HepG2 (cell line): ENCODE measurements at places on chromosomes 16 and 17. TPM values are rescaled to one million over a fixed set of nuclear protein-coding genes. Genes with fewer than 3 reads are reported as not detected.

- H3K27me3 ChIP-seq: no peaks in the 10 kb centered on the region
- peaks cover 23% of the 10 kb centered on the region for H3K36me3 ChIP-seq
- DNase-seq: no peak
Measured at GRCh38 chr16:70772493-70772892, 28.5 kb downstream of the VAC14 start.

DNA sequence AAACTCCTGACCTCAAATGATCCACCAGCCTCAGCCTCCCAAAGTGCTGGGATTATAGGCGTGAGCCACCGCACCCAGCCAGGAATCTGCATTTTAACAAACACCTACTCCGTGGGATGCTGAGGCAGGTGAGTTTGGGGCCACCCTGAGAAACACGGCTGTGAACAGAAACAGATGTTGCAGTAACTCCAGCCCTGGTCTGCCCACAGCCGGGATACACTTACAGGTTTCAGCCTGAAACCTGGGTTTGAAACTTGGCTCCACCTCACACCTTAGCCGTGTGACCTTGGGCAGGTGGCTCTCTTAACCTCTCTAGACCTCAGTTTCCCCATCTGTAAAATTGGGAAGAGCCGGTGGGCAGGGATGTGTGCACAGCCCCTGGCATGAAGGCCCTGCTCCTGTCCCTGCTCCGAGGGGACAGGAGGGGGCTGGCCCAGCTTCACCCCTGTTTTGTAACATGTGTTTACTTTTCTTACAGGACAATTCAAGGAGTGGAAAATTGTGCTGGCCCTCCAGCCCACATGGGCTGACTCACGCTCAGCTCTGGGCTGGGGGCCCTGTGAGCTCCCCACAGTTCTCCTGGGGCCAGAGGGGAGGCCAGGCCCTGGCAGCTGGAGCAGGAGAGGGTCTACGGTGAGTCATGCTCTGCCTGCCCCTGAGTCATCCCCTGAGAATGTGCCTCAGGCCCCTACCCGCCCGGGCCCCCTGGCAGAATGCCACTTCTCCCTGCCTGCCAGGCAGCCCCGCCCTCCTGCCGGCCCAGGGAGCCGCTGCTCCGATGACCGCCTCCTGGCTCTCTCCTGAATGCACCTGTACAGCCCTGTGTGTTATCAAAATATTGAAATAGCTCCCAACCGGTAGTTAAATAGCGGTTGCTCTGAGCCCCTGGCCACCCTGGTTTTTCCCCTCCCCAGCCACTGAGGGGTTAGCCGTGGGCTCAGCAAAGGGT, 7.7 kb upstream of the PPL start:
- peaks cover 91% of the 10 kb centered on the region for H3K4me1 ChIP-seq
- H3K36me3 ChIP-seq: no peaks in the 10 kb centered on the region
- H3K4me3 ChIP-seq: peak overlapping the region; percentile 15; the same call in 1 of the 2 replicates
- peak; percentile 98 for DNase-seq
- peak overlapping the region; percentile 62 for H3K27ac ChIP-seq

MYL4 gene
- total RNA-seq: not detected in 2 replicates

DNA sequence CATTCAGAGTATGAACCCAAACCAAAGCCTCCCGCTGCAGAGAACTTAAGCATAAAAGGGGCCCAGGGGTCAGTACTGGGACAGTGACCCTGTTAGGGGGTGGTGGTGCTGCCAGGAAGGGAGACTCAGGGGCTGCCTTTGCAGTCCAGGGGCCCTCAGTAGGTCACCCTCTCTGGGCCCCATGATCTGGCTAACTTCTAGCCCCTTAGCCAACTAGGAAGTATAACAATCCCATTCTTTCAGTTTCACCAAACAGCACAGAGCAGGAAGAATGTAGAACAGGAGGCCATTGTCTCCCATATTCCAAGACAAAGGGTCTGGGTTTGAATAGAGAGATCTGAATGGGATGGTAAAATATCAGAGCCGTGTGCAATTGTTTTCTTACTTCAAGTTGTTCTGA, 378.6 kb upstream of the C16orf82 start:
- H3K4me1 ChIP-seq: no peaks in the 10 kb centered on the region
- no peak overlapping the region for H3K4me3 ChIP-seq
- no peak overlapping the region for H3K27ac ChIP-seq
- H3K27me3 ChIP-seq: 0 out of 3 replicates have a peak, but pooled peaks cover 7% of the 10 kb centered on the region
- DNase-seq: no peak

DNA sequence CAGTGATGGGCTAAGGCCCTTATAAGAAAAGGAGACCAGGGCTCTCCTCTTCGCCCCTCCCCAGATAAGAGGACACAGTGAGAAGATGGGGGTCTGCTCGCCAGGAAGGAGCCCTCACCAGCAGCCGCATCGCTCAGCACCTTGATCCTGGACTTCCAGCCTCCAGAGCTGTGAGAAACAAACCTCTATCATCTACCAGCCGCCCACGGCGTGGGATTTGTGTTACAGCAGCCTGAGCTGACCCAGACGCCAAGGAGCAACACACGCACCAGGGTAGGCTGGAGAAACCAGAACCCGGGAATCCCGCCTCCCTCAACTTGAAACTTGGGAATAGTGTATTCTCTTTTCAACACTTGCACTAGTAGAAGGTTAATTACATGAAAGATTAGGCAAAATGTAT, 4.2 kb upstream of the ZG16B start:
- peaks cover 37% of the 10 kb centered on the region for H3K4me1 ChIP-seq
- H3K27ac ChIP-seq: no peak overlapping the region
- H3K4me3 ChIP-seq: no peak overlapping the region
- DNase-seq: no peak
- H3K36me3 ChIP-seq: no peaks in the 10 kb centered on the region

- H3K4me1 ChIP-seq: peaks cover 68% of the 10 kb centered on the region
- DNase-seq: no peak
- no peak overlapping the region for H3K27ac ChIP-seq
- no peaks in the 10 kb centered on the region for H3K27me3 ChIP-seq
- no peaks in the 10 kb centered on the region for H3K36me3 ChIP-seq
- H3K4me3 ChIP-seq: no peak overlapping the region
Measured at GRCh38 chr17:19737305-19738072, 10.6 kb downstream of the ALDH3A1 start.

DNA sequence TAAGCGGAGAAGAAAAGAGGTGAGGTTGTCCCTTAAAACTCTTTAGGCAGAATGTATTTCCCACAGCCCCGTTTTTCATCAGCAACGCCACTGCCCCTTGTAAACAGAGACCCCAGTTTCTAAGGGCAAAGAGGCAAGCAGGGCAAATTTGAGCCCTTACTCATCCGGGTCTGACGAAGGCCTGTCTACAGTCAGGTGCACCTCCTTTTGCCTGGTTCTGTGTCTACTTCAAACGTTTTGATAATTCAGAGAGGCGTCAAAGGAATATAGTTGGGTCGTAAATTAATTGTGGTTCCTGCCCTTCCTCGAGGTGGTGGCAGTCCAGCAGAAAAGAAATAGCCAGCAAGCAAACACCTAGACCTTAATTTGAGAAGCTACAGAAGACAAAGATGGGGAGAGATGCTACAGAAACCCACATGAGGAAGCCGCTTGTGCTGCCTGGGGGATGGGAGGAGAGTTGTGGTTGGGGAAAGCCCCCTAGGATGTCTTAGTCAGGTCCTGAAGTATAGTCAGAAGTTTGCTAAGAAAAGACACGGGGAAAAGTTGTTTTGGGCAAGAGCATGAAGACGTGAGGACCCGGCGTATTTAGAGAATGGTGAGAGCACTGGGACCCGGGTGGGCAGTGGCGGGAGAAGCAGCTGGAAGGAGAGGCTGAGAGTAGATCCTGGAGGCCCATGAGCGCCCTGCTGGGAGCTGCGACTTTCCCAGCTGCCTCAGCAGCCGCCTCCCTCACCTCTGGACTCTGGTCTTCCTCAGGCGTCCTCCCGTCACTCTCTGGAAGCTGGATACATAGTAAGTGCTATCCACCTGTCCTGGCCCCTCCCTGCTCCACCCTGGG, 2.4 kb downstream of the FBRS start:
- no peak for DNase-seq
- H3K4me3 ChIP-seq: peak overlapping the region; percentile 78
- peaks cover 37% of the 10 kb centered on the region for H3K4me1 ChIP-seq
- H3K27me3 ChIP-seq: no peaks in the 10 kb centered on the region
- H3K36me3 ChIP-seq: peaks cover 58% of the 10 kb centered on the region

- DNase-seq: no peak
- no peak overlapping the region for H3K27ac ChIP-seq
- no peaks in the 10 kb centered on the region for H3K27me3 ChIP-seq
- no peak overlapping the region for H3K4me3 ChIP-seq
- peaks cover 18% of the 10 kb centered on the region for H3K36me3 ChIP-seq
Measured at GRCh38 chr17:4073983-4074830, 68.6 kb downstream of the ZZEF1 start.

MBTD1 gene
- 20.9 and 21.7 TPM in 2 replicates for total RNA-seq

- no peak overlapping the region for H3K27ac ChIP-seq
- peaks cover 6% of the 10 kb centered on the region; the same call in 1 of the 3 replicates for H3K27me3 ChIP-seq
- H3K4me1 ChIP-seq: no peaks in the 10 kb centered on the region
Measured at GRCh38 chr16:49632795-49633184, 223.1 kb downstream of the ZNF423 start.

ENGASE gene
- 2.8 and 10.6 TPM in 2 replicates for total RNA-seq

RTN4RL1 gene
- total RNA-seq: not detected in 2 replicates

GRCh38 chr17:21542991-21543390, 149.3 kb upstream of the KCNJ18 start:
- H3K4me3 ChIP-seq: no peak overlapping the region
- H3K4me1 ChIP-seq: 0 out of 2 replicates have a peak, but pooled peaks cover under 1% of the 10 kb centered on the region
- no peak overlapping the region for H3K27ac ChIP-seq
- DNase-seq: no peak
- peaks cover 3% of the 10 kb centered on the region; the same call in 1 of the 2 replicates for H3K36me3 ChIP-seq

- no peak within 1 kb of the TSS for H3K27ac ChIP-seq
- peak within 1 kb of the TSS; percentile 62 for H3K4me3 ChIP-seq
- H3K36me3 ChIP-seq: no peaks in the 10 kb centered on the region
- peaks cover 31% of the 10 kb centered on the region for H3K4me1 ChIP-seq
- H3K27me3 ChIP-seq: peaks cover 5% of the 10 kb centered on the region
Measured at GRCh38 chr17:49575679-49576087, at the start of gene NXPH3. NXPH3 (plus strand) TSS chr17:49575871; CDS start chr17:49576220, 349 bp downstream.

GRCh38 chr17:68387435-68388218, 69.7 kb downstream of the WIPI1 start:
- peaks cover 100% of the 10 kb centered on the region for H3K4me1 ChIP-seq
- H3K27ac ChIP-seq: peak overlapping the region; percentile 78
- DNase-seq: peak; percentile 76
- no peak overlapping the region for H3K4me3 ChIP-seq
- H3K36me3 ChIP-seq: no peaks in the 10 kb centered on the region

DNA sequence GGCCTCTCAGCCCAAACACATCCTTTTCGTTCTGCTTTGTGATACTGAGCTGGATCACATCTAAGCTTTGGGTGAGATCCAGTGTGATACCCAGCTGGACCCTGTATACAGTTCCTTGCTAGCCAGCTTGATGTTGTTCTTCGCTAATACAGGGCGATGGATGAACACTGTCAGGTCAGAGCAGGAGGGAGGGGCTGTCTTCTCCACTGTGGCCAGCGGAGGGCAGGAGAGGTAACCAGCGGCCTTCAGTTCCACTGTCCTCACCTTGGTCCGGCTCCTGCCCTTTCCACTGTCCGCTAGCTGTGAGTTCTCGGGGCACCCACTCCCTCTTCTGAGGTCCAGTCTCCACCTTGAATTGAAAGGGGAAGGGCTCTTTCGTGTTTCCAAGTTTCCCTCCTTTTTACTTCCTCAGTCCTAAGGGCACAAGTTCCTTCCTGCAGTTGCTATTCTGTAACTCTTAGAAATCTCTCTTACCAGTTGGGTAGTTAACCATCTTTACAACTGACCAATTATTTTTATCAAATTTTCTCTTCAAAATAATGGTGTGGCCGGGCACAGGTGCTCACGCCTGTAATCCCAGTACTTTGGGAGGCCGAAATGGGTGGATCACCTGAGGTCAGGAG, 3.0 kb upstream of the ZNF213 start:
- H3K36me3 ChIP-seq: 0 out of 3 replicates have a peak, but pooled peaks cover 2% of the 10 kb centered on the region
- no peak overlapping the region for H3K27ac ChIP-seq
- peak; percentile 48 for DNase-seq
- no peak overlapping the region for H3K4me3 ChIP-seq
- peaks cover 36% of the 10 kb centered on the region for H3K4me1 ChIP-seq

- no peaks in the 10 kb centered on the region for H3K36me3 ChIP-seq
- H3K27ac ChIP-seq: peak overlapping the region; percentile 69
- H3K4me1 ChIP-seq: peaks cover 70% of the 10 kb centered on the region
- H3K4me3 ChIP-seq: 0 out of 2 replicates have a peak overlapping the region, but pooled peaks have one; percentile 2
- no peaks in the 10 kb centered on the region for H3K27me3 ChIP-seq
Measured at GRCh38 chr17:40419559-40420331, 2.0 kb upstream of the TOP2A start.

EVPL gene
- 3.6 and 8.2 TPM in 2 replicates for total RNA-seq

DNA sequence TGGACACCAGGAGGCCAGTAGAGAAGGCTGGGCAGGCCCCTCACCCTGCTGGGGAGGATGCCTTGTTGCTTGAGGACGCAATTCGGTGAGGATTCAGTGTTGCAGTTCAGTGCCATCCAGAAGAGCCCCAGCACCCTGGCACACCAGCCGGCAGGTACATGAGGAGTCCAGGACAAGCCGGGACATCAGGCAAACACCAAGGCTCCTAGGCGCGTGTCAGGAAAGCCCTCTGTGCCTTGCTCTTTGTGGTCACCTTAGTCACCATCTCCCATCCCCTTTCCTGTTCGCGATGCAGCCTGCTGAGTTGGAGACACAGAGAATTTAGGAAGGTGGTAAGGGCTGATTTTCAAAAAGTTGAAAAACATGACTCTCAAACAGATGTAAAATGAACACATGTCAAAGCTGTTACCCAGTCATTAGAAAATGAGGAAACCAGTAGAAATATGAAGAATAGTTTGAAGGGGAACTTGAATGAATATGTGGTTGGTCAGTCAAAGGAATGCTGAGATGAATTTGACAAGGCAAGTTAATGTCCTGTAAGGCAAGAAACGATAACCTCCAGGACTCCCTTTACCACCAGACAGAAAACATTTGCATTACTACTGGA, 2.3 kb upstream of the NCBP3 start:
- DNase-seq: no peak
- no peak overlapping the region for H3K4me3 ChIP-seq
- H3K36me3 ChIP-seq: peaks cover 3% of the 10 kb centered on the region; the same call in 1 of the 3 replicates
- no peak overlapping the region for H3K27ac ChIP-seq
- peaks cover 47% of the 10 kb centered on the region for H3K4me1 ChIP-seq

DNA sequence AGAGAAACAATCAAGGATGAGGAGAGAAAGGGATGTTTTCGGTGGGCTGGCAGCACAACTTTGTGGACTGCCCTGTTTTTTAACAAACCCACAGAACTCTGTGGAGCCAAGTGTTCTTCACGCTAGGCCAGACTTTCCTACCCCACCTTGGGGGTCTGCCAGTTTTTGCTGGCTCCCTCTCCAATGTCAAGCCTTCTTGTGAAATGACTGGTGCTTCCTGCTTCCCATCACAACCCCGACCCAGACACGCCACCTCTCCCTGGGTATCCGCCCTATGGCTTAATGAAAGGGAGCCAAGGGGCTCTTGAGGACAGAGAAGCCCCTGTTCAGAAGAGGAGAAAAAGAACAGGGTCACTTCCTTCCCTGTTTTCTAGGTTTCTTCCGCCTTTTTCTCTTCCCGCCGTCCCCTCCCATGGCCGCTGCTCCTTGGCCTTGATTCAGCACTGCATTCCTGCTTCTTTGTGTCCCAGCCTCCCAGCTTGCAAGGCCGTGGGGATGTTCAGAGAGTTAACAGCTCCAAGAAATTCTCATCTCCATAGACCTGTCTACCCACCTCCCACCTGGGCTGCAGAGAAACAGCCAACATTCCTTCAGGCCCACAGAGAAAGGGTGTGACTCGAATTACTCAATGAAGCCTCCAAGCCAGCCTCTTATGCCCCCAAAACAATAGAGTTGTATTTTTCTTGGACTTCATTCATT, 16.5 kb upstream of the SOX9 start:
- H3K27ac ChIP-seq: no peak overlapping the region
- peaks cover 26% of the 10 kb centered on the region for H3K4me1 ChIP-seq
- no peaks in the 10 kb centered on the region for H3K27me3 ChIP-seq
- DNase-seq: no peak
